ENCODE measurements at places on chromosomes 2 and 18.

GRCh38 chr2:127705391-127706065 lies 4.2 kb downstream of the SFT2D3 start:
- no peak for DNase-seq

GRCh38 chr18:28071199-28071598 lies 105.7 kb downstream of the CDH2 start:
- no peak for DNase-seq

DNA sequence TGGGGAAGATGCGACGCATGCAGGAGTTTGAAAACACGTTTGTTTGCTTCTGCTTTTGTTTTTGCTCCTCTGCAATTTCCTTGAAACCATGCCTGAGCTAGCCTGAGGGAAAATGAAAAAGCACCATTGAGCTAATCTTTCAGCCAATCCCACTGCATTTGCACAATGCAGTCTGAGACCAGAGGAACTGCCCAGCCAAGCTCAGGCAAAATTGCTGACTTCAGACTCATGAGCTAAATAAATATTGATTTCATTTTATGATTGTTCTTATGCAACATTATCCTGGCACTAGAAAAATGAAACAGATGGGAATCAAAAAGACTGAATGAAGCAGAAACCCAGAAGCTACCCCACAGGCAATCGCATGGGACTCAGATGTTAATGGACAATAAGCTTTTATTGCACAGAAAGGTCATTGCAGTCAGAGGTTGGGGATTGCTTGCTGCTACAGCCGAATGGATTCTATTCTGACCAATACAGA lies 37.0 kb downstream of the TPRKB start:
- no peak for DNase-seq

- no peak for DNase-seq
Observed at GRCh38 chr2:9266711-9267110, 60.1 kb downstream of the ASAP2 start.

DNA sequence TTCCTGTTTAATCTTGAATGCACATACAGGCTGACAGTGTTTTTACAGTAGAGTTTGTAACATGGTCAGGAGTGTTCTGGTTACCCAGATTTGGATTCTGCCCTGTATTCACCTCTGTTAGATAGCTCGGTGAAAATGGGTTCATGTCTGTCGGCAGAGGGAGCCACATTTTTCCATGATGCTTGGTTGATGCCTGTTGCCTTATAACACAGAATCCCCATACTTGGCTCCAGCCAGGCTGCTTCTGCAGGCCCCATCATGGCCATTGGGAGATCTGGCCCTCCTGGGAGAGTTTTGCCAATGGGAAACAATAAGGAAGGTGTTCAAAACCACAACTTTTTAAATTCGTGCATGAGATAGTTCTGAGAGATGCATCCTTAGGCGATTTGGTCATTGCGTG lies 78.1 kb downstream of the WDSUB1 start:
- DNase-seq, result no peak
